GM12891 (cell line): ENCODE measurements at places on chromosomes 6 and 20.

DNA sequence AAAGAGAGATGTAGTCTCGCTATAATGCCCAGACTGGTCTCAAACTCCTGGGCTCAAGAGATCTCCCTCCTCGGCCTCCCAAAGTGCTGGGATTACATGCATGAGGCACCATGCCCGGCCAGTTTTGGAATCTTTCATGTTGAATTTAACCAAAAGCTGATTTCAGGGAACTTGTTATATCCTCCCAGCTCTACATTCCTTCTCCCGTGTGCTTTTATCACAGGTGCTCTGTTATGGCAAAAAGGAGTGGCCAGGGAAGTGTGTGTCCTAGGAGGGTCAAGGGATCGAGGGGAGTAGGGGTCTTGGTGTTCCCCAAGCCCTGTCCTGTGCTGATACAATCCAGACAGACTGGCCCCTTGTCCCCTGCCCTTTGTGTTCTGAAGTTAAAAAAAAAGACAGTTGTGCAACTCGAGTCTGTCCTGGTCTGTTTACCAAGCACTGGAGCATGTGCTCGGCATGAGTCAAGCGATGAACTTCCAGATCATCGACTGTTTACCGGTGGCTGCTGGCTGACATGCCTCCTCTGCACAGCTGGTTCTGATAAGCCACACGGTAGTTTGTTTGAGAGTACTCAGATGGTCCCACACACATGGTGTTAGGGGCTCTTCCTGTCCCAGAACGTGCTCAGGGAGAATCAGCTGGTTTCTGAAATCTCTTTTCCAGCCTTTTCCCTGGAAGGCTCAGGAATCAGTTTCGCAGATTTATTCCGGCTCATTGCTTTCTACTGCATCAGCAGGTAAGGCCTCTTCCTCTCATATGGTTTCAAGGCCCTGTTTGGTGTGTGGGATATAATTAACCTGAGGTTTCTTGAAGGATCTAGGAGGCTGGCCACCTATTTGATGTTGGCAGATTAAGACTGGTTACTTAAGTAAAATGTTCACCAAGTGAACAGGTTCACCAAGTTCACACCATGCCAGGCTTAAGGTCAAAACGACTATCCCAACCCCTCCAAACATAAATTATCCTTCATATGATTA, 52.6 kb upstream of the NAA20 start:
- no peak for DNase-seq

DNA sequence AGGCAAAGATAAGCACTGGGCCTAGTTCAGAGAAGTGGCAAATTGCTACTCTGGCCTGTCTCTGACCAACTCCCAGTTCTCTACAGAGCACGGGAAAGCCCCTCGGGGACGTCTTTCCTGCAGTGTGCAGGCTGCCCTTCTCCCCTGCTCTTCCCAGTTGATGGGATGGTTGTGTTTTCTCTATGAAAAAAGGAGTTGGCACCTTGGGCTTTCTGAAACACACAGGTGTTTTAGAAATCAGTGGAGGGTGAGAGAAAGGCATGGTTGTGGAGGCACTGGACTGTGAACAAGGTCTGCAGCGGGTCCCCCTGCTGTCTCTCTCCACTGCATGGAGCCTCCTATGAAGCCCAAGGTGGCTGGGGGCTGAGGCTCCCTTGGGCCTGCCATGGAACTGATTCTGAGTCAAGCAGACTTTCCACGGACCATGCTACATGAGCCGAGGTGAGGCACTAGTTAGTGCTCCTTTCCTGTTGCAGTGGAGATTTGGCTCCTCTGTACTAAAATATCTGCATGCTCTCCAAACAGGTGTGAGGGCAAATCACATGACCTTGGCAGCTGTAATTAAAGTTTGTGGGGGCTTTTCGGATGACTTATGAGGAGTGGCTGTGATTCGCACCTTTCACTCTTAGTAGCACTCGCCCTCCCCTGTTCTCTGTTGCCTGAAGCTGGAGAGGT, 16.3 kb downstream of the GTSF1L start:
- peak; percentile 58 for DNase-seq

- no peak for DNase-seq
These were observed 10.6 kb downstream of the ARMH2 start for GRCh38 chr6:24788031-24788665.

- DNase-seq = no peak
These were observed 48.3 kb downstream of the ADGRF1 start for GRCh38 chr6:46993846-46994245.

GRCh38 chr6:117417851-117418250, 7.9 kb downstream of the ROS1 start:
- no peak for DNase-seq

DNA sequence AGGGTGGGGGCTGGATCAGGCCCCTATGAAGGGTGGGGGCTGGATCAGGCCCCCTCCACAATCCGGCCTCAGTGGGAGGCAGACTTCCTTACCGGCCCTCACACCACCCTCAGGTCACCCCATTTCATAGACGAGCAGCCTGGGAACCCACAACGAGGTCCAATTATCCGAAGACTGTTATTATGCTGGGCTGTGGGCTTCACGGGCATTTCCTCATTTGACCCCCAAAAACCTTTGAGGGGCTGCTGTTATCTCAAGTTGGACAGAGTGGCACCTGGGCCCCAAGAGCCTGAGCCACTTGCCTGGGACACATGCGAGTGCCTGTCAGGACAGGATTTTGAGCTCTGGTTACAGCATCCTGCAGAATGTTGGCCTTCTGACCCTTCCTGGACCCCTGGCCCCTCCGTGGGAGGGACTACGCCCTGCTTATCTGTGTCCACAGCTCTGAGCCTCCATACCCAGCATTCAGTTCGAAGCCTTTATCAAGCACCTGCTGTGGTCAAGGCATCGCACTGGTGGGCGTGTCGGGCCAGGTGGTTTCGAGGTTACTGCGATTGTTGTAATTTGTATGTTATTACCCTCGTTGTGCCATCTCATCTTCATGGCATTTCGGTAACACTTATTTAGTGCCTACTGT, 34.5 kb upstream of the PCMTD2 start:
- no peak for DNase-seq

DNA sequence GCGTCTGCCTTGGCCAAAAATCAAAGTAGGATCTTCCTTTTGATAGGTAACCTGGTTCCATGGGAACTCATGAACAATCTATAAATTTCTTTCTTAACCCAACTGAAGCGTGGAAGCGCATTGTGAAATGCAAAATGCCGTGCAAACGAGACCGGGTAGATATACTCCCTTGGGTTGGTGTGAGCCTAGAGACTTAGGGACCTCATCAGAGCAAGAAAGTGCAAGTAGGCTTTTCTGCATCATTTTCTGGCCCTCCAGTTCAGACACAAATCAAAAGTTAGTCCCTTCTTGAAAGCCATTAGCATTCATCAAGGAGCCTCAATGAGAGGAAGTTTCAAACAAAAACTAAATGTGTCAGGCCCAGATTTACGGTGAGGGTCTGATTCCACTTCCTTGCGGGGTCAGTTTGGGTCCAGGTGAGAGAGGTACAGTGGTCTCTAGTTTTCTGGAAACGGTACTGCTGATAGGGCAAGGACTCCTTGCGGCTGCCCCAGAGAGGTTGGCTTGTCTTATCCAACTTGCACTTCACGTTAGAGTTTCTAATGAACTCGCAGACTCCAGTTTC, 5.3 kb upstream of the ZNF184 start:
- DNase-seq = no peak

GRCh38 chr20:44918761-44919160, 8.9 kb downstream of the PABPC1L start:
- no peak for DNase-seq

DNA sequence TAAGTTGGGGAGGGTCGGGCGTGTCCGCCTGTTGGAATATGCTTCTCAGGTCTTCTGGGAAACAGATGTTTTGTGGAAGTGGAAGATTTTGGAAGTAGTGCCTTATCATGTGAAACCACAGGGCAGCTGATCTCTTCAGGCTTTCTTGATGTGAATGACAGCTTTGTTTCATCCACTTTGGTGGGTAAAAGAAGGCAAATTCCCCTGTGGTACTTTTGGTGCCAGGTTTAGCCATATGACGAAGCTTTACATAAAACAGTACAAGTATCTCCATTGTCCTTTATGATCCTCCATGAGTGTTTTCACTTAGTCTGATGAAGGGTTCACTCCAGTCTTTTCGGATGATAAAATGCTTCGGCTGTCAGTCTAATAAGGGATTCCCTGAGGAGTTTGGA, 4.6 kb downstream of the IRF4 start:
- no peak for DNase-seq

- DNase-seq = no peak
These were observed 114.3 kb upstream of the SYNCRIP start for GRCh38 chr6:85756982-85757381.

DNA sequence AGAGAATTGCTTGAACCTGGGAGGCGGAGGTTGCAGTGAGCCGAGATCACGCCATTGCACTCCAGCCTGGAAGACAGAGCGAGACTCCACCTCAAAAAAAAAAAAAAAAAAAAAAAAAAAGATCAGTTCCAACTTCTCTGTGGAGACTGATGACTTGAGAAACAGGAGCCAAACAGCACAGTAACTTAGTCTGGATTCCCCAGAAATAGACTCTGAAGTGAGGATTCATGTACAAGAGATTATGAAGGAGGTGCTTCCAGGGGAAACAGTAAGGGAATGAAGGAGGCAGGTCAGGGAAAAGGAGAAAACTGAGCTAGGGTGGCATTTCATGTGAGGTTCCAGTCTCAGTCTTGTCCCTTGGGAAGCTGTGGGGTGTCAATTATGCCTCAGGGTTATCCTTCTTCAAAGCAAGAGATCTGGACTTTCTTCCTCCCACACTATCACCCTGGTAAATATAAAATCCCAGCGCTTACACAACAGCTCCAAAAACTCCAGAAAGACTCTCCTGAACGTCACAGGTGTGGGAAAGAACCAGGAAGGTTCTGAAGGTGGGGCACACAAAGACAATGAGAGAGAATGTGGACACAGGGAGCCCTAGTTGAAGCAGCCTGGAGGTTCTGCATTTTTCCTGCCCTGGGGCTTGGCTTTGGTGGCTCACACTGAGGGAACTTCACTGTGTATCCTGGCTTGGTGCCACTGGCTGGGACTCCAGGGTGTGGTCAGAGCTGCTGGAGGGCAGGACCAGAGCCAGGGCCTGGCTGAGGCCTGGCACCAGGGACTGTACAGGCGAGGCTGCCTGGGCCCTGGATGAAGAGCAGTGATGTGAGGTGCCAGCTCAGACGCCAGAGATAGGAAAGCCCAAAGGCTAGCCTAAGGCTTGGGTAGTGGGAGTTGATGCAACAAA, 46.8 kb downstream of the PCNA start:
- DNase-seq = no peak

GRCh38 chr6:93550551-93551276, 131.4 kb upstream of the EPHA7 start:
- no peak for DNase-seq

DNA sequence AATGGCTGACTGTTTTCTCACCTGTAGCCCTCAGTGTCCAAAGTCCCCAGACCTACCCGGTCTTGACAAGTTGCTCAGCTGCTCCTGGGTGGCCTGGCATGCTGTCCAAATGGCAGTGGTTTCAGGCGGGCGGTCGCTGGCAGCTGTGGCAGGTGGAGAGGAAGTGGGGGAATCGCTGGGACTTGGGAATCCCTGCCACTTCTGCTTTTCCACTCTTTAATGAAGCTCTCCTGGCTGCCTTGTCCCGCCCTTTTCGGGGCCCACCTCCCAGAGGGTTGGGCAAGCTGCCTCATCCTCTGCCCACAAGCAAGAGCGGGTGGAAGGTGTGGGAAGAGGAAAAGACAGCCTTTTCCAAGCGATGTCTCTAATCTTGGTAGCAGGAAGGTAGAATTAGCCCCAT, at the start of gene OCSTAMP:
TSS of gene OCSTAMP (minus strand) at position 194 of the 400 bp plus-strand sequence. CDS start at position 100, 94 bp downstream.
- DNase-seq = no peak

- no peak for DNase-seq
These were observed 59.5 kb downstream of the CBFA2T2 start for GRCh38 chr20:33549229-33549999.

DNA sequence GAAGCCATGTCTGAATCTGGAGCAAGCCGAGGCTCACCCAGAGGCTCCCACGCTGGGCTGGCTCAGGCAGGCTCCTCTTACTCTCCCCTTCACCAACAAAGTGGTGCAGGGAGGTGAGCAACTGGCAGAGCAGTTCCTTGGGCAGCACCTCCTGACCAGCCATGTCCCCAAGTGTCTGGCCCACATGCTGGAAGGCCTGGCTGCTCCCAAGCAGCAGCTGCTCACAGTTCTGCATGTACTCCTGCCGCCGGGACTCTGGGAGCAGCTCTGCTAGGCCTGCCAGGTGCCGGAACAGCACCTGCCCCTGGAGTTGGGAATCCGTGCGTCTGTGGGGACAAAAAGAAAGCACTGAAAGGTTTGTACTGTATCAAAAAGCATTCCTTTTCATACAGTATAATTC, 57.1 kb upstream of the LYRM2 start:
- no peak for DNase-seq

DNA sequence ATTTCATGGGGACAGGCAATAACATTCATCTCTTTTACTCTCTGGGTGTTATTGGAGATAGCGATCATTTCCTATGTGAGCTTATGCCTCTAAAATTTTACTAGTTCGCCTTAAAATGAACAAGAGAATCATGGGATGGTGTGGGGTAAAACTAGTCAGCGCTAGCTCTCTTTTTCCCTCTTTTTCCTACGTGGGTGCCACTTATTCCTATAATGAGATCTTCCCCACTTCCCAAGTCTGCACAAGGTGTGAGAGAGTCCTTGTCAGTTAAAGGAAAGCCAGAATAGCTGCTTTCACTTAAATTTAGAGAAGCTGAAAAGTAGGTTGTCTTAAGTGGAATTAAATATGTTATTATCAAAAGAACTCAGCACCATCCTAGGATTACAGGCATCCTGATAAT, 173.2 kb upstream of the BMP5 start:
- DNase-seq = no peak

- no peak for DNase-seq
These were observed 33.7 kb downstream of the GJA10 start for GRCh38 chr6:89927791-89928550.

DNA sequence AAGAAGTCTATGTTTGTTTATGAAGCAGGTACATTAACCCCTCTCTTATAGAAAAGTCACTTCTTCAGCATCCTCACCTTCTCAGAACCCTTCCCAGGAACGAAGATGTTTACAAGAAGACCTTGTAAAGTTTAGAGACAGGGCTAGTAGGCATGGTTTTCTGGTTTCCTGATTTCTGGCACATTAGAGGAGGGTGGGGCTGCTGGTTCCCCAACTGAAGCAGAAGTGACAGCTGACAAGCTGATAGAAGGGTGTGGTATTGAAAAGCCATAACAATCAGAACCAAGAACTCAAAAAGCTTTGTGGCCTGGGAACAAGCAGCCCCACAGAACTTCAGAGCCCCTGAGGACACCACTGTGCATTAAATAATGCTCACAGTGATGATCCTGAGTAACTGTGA, 91.2 kb downstream of the RTN4IP1 start:
- no peak for DNase-seq

DNA sequence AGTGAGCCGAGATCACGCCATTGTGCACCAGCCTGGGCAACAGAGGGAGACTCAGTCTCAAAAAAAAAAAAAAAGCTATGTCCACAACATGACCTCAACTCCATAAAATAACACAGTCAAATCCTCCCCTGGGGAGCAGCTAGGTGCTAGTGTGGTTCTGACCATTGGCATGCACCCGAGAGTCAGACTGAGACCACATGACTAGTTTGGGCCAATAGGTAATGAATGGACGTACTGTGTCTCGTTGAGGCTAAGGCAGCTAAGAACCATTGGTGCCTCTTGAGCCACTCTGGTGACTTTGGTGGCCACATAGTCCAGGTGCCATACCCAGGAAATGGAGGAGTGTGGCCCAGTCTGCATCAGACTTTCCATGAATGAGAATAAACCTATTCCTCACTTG, 40.3 kb downstream of the ATP9A start:
- DNase-seq = no peak

- no peak for DNase-seq
These were observed 369.2 kb upstream of the JAG1 start for GRCh38 chr20:11043001-11043400.
